Osteoblast (primary cell): ENCODE measurements at places on chromosomes 13 and 19. TPM values are rescaled to one million over a fixed set of nuclear protein-coding genes. Genes with fewer than 3 reads are reported as not detected.

Gene CLEC4G
- not detected in 2 replicates for total RNA-seq

Gene FAM216B
- total RNA-seq, result under 0.01 TPM in 1 of 2 replicates, not detected in the other

Gene SIGLEC14
- total RNA-seq, result not detected in 2 replicates

Gene CD33
- not detected in 2 replicates for total RNA-seq

Gene EXOC3L2
- not detected in 2 replicates for total RNA-seq

Gene ZNF628
- 1.5 and 2.9 TPM in 2 replicates for total RNA-seq

Gene BEST2
- not detected in 2 replicates for total RNA-seq

Gene LILRB2
- not detected in 2 replicates for total RNA-seq

Gene HSD17B14
- 1.8 and 2.1 TPM in 2 replicates for total RNA-seq

Gene MCEMP1
- not detected in 2 replicates for total RNA-seq

Gene ACP5
- 0.59 and 2.5 TPM in 2 replicates for total RNA-seq

Gene LYPD3
- 0.88 TPM in 1 of 2 replicates, not detected in the other for total RNA-seq
